ENCODE measurements at places on chromosomes 7 and 10. TPM values are rescaled to one million over a fixed set of nuclear protein-coding genes. Genes with fewer than 3 reads are reported as not detected.
A peak's percentile ranks its signal among the peaks of the same experiment; 100 is the strongest.

The KCNK18 gene
- not detected for total RNA-seq

The KCNIP2 gene
- 0.27 TPM for total RNA-seq

The IQUB gene
- under 0.01 TPM for total RNA-seq

The SUV39H2 gene
- 4.8 TPM for total RNA-seq

The HOXA4 gene
- 1.1 TPM for total RNA-seq

The RPP38 gene
- total RNA-seq = 11.0 TPM

The LRRC61 gene
- total RNA-seq = 46.6 TPM

The TCAF2 gene
- total RNA-seq = 6.7 TPM

The CYP26A1 gene
- not detected for total RNA-seq

The TMEM196 gene
- total RNA-seq = not detected

The INMT gene
- 0.54 TPM for total RNA-seq

- DNase-seq = peak; percentile 40
Observed at GRCh38 chr10:51960494-51960895, 261.1 kb upstream of the CSTF2T start.

DNA sequence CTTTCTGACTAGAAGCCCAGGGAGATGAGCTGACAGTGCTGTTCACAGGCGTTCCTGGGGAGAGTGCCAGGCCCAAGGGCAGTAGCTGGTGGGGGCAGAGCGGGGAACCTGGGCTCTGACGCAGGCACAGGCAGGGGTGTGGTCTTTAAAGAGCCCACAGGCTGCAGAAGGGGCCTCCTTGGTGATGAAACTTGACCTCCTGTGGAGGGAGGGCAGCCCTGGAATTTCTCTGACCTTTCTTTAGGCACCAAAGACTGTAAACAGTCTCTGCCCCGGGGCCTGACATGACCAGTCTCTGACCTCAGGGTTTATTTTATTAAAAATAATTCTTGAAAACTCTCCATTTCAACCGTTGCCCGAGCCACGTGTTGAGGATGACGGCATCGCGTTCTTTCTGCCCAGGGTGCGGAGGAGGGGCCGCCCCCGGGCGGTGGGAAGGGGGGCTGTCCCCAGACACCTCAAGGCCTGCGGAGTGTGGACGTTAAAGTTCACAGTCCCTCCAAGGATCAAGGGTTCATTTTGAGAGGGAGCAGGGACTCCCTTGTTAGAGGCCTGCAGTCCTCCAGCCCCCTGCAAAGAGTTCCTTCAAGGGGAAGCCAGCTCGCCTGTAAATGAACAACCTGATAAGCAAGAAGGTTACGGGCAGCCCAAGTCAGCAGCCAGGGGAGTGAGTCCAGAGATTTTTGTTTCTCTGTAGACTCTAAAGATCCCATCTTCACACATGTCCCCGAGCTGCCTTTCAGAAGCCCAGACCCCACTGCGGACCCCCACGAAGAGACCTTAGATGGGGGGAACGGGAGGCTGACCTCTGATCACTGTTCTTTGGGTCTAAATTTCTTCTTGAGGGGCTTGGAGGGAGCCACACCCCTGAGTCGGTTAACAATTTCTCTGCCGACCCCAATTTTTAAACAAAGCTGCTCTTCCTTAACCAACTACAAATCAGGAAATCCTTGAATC is 128.9 kb downstream of the VIPR2 start:
- no peak for DNase-seq

DNA sequence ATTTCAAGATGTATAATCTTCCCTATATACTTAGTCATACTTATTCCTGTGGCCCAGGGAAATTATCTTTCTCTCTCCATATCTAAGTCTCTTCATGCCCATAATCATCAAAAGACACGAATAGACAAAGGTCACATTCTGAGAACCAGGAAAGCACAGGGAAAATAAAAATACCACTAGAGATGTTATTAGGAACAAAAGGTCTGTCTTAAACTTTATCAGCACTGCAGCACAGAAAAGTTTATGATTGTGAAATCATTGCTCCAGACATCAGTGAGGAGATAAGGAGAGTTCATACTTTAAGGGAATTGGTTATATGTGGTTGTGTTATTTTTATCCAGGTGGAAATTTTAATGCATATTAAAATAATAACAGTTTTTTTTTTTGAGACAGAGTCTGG is 974.6 kb upstream of the CELF2 start:
- DNase-seq = no peak

GRCh38 chr7:118855290-118855689 is 630.8 kb downstream of the ANKRD7 start:
- DNase-seq = no peak

DNA sequence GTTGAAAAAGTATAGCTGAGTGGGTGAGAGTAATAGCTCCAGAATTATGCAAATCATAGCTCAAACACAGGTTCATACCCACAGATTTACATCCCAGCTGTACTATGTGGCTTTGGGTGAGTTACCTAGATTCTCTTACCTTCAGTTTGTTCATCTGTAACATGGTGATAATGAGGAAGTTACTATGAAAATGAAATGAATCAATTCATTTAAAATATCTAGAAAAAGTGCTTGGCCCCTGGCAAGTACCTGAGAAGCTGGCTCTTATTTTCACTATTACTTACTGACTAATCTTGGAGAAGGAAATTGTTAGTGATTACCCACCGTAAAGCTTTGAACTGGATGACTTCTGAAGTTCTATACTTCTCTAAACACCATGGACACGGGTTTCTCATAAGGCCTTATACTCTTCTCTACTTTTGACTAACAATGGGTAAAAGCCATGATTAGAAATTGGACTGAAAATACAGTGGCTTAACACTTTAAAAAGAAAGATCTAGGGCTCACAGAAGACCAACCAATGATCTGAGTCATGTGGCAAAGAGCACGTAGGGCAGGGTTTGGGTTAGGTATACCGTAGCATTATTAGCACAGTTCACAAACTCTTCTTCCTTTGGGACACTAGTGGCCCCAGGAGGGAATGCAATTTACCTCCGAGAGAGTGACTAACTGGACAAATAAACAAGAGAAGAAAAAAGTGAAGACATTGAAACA is 149.2 kb downstream of the PLPP4 start:
- no peak for DNase-seq

DNA sequence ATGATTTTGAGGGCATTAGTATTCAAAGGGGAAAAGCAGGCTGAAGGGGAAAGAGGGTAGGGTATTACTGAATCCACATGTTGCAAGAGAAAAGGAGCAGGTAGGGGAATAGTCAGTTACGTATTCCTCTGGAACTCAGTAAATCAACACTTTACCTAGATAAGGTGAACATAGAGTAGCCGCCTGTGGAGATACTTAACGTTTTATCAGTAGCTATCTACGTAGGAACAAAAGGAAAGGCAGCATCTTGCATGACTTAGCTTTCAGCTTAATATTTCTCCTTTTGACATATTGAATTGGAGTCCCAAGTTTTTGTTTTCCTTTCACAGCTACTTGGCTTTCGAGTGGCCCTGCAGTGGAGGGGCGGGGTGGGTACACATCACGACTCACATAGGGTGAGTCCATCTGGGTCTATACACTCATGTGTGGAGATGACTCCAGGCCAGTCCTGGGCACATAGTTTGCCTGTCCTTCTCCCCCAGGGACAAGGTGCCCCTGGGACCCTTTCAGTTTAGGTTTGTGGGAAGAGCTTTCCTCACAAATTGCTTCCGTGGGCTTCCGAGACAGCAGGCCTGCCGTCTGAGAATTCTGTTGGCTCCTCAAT is 48.1 kb downstream of the CCNY start:
- DNase-seq = no peak

- no peak for DNase-seq
Observed at GRCh38 chr10:111837985-111838384, 345.6 kb downstream of the GPAM start.

- no peak for DNase-seq
Observed at GRCh38 chr10:53898532-53898931, 902.5 kb downstream of the PCDH15 start.

DNA sequence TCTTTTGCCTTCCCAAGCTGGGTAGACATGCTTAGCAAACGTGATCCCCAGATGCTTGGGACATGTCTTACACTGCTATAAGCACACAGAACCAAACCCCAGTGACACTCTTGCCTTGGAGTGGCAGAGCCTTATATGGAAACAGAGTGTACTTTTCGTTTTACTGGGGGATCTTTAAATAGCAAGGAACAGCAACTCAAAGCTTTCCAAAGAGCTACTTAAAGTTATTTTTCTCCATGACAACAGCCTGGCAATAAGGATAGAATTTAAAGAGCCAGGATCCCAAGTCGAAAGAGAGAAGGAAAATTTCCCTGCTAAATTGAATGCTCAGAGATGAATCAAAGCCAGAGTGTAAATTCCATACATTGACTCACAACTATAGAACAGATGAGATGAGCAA is 67.8 kb downstream of the ZNF365 start:
- DNase-seq = no peak

GRCh38 chr10:28253169-28253785 is 49.6 kb downstream of the MPP7 start:
- no peak for DNase-seq

DNA sequence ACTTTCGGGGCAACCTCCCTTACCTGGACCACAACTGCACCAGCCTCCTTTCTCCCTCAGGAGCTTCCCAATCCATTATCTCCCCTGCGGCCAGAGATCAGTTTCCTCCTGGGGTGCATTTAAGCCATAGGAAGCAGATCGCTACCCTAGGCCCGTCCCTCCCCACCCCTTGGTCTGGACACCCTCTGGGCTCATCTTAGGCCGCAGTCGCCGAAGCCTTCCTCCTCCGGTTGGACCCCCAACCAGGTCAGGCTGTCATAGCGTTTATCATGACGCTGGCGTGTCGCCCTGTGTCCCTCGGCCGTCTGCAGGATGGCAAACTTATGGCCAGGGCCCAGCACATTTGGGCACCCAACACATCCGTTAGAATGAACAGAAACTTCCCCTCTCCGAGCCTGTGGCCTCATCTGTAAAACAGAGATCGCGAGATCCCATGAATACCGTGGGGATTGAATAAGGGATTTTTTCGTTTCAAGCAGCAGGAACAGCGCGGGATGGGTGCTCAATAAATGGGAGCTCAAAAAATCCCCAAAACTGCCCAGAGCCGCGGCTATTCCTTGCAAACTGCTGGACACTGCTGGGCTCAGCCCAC is 669 bp upstream of the AP5Z1 start:
- DNase-seq = no peak

- no peak for DNase-seq
Observed at GRCh38 chr7:121187676-121188075, 141.1 kb upstream of the WNT16 start.

- no peak for DNase-seq
Observed at GRCh38 chr10:90047243-90047729, 345.9 kb downstream of the KIF20B start.

DNA sequence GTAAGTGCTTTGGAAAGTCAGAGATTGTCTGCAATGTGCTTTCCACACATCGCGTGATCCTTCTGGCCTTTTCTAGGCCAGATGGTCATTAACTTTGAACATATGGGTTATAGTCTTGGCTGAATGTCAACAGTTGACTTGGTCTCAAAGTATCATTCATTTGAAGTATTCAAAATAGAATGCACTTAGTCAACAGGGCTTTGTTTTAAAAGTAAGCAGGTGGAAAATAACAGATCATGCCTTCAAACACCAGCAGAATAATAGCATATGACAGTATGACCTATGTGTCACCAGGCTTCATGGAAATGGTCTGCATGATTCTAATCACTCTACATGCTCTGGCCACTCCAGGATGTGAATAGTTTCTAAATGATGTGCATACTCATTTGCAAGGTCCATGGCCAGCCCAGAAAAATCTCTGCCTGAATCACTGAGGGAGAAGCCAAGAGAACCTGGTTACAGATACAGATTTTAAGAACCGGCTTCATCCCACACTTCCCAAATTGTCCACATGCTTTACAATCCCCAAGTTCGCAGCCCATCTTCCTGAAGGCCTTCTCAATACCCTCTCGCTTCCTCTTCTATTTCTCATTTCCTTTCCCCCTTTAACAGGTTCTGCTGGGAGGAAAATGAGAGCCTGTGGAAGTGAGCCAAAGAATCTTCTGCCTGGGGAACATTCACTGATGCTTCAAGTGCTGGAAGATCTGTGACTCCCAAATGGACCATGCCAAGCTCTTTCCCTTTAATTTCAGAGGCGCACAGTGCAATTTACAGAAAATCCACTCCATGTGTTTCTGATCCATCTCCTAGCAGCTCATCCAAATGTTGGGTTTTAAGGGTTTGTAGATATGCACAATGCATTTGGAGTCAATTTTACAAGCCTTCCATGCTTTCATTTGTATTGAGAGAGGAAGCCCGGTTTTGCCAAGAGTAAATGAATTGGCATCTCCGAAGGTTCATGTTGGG is 122.8 kb upstream of the GDF10 start:
- no peak for DNase-seq

DNA sequence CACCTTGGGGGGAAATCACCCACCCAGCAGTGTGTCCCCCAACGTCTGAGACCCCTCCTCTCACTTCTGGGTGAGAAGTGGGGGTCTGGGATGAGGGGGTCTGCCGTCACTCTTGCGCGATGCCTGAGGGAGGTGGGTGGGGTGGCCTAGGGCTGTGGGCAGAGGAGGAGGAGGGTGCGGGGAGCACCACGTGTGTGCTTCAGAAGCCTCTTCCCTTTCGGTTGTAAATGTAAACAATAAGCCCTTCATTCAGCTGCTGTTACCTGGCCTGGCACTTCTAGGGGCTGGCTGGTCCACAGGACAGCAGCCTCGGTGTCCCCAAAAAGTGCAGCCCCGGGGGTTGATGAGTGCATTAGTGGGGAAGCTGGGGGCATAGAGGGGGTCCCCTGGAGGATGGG is 1.3 kb downstream of the CLIP2 start:
- DNase-seq = no peak

- no peak for DNase-seq
Observed at GRCh38 chr10:13942035-13942434, 355.3 kb downstream of the PRPF18 start.

DNA sequence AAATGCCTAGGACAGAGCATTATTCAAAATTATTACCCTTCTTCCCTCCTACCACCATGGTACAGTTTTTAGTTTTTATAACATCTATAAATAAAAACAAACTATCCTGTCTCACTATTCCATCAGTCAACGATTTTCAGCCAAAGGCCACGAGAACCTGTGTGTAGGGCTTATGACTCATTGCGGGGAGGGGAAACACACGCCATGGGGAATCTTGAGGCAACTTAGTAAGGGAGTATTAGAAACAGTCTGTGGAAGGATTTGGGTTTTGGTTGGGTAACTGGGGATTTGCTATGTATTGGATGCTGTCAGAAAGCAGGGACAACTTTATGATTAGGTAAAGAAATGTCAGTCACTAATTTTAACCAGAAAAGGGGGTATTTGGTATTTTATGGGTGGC is 14.7 kb downstream of the GPR141 start:
- no peak for DNase-seq

DNA sequence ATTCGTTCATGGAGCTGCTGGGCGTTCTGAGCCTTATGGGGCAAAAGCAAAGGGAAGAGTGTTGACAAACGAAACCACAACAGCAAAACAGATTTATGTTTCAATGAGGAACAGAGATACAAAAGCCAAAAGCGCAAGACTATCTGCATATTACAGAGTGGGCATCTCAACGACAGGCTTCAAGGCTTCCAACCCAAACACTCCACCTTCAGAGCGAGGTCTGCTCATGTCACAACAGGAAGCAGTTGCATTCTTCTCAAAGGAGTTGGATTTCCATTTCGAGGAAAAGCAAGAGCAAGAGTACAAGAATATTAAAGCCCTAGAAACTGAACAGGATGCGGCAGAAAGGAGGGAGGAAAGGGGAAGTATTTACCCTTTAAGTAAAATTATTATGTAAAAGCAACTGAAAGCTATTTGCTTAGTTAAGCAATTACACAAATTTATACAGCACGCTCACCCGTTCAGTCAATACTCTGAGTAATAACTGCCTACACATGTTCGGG is 189.3 kb downstream of the ELMO1 start:
- DNase-seq = peak; percentile 13

Measured in hematopoietic multipotent progenitor cell (in vitro differentiated cells).